ENCODE measurements at places on chromosomes 5 and 9. TPM values are rescaled to one million over a fixed set of nuclear protein-coding genes. Genes with fewer than 3 reads are reported as not detected.

Gene PLPP7
- 0.73 TPM for total RNA-seq

DNA sequence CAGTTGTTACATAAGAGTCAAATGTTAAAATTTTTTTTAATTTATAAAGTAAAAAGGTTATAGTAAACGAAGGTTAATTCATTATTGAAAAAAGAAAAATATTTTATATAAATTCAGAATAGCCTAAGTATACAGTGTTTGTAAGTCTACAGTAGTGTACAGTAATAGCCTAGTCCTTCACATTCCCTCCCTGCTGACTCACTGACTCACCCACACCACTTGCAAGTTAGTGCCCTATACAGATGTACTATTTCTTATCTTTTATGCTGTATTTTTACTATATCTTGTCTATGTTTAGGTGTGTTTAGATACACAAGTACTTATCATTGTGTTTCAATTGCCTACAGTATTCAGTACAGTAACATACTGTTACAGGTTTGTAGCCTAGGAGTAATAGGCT is 57.6 kb downstream of the MAMDC2 start:
- DNase-seq = no peak

Gene ARL14EPL
- not detected for total RNA-seq

DNA sequence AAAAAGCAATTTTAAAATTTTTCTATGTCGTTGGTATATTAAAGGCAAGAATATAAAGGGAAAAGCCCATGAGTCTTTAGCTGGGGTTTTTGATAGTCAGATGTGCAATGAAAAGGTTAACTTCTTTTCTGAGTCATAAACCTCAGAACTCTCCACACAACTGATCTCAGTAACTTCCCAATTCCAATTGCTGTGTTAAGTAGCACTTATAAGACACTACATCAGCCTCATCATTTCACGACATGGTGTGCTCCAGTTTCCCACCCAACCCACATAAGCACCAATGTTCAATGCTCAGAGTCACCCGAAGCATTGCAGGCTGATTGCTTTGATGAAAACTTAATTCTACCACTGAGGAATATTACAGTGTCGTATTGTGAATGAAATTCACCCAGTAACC is 155.8 kb downstream of the TSSK1B start:
- DNase-seq = no peak

DNA sequence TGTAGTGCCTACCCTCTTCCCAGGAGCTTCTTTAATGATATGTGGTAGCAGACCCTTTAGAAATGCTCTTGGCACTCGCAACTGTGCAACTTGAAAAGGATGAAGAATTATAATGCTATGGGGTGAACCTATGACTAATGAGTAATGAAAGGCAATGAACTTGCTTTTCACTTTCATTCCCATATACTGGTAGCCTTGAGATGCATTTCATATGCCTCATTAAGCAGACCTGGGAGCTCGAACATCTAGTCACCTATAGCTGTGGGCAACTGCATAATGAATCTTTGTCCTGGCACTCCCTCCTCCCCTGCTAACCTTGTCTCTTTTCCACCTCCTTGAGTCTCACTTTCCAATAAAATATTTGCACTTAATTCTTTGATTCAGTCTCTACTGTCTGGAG is 605.9 kb upstream of the DAB2 start:
- no peak for DNase-seq
